NCI-H510A (cell line): ENCODE measurements at places on chromosomes 2 and 18.
A peak's percentile ranks its signal among the peaks of the same experiment; 100 is the strongest.

DNA sequence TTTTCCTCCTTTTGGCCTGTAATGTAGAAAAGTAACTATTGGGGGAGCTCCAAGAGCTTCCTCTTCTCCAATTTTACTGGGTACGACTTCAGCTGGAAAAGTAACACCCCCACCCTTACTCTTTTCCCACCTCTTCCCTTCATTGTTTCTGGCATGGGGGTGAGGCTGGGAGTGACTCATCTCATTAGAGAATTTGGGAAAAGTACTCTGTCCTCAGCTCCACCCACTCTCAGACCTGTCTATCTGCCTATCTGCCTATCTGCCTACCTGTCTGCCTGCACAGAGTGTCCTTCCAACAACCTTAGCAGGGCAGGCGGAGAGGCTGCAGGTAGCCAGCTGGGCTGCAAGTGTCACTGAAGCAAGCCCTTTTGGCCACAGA, 93.6 kb downstream of the EPHA4 start:
- no peak for DNase-seq

DNA sequence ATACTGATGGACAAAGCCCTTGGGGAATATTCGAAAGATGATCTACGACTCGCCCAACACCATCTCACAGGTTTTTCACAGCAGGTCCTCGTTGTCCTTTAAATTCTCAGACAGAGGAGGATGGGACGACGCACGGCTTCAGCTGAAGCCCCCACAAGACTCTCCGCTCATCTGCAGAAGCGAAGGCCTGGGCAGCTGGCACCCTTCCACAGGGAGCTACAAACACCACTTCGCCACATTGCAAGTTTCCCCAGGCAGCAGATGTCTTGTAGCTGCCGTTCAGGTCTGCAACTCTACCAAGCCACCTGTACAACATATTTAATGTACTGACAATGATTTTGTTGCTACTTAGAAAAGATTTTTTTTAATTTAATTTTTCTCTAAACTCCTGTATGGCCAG, 642.9 kb downstream of the ZEB2 start:
- no peak for DNase-seq

GRCh38 chr18:36769611-36770314, 59.0 kb downstream of the TPGS2 start:
- no peak for DNase-seq

GRCh38 chr2:64018701-64019082, 536 bp downstream of the VPS54 start:
- DNase-seq: peak; percentile 39

DNA sequence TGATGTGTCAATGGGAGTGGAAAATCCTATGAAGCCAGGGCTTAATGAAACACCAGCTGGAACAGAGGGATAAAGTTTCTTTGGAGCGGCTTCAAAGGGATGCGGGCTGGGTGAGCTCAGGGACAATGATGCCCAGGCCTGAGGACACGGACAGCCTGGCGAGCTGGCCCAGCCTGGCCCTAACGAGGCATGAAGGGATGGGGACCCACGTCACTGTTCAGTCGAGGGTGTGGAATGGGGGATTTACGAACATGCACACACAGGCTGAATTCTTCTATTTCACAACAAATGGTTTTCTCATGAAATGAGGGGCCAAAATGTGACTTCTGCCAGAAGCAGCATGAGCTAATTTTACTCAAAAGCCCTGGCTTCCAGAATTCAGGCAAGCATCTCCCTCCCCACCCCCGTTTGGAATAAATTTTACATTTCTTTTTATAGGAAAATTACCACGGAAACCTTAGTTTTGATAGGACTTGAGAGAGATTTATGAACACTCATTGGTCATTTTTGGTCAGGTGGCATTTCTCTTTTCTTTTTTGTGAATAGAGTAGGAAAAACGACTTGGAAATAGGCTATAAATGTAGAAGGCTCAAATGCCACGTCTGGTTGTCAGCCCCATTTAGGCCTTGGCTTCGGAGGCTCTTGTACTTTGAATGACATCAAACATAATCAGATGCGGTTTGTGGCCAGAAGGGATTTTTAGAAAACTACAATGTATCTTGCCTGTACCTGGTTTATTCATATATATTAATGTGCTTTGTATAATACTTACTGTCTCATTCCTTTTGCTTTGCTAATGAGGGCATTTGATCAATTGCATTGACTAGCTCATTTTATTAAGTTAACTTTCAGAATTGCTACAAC, 893.8 kb upstream of the CELF4 start:
- no peak for DNase-seq

DNA sequence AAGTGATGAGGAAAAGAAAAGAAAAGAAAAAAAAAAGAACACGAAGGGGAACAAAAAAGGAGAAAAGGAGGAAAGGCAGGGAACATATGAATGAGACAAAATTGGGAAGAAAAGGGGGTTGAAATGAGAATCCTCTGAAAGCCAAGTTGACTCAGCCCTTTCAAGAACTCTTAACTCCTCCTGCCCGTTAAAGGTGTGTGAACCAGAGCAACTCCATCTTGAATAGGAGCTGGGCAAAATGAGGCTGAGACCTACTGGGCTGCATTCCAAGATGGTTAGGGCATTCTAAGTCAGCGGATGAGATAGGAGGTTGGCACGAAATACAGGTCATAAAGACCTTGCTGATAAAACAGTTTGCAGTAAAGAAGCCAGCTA, 4.0 kb upstream of the POLE4 start:
- no peak for DNase-seq

- DNase-seq: no peak
Observed at GRCh38 chr2:73736378-73736777, 767 bp downstream of the TPRKB start.

DNA sequence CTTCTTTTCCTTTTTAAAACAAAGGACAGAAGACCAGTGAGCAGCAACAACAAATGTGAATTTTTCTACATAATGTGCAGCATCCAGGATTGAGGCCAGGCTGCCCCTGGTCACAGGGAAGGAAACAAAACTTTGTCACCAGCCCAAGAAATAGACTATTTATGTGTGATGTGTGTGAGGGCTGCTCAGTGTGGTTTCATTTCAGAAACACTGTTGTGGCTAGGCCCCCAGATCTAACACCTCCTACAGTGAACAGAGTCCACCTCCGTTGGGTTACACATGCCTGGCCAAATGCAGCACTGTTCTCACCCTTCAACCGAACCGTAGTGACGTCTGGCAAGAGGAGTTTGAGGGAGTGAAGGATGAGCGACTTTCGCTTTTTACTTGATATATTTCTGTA, 146.3 kb upstream of the RIOK3 start:
- no peak for DNase-seq
